ENCODE measurements at places on chromosomes 5 and 9. TPM values are rescaled to one million over a fixed set of nuclear protein-coding genes. Genes with fewer than 3 reads are reported as not detected.

CDH18 gene
- not detected for total RNA-seq

GRCh38 chr5:155978850-155979249 lies 348.1 kb upstream of the SGCD start:
- no peaks in the 10 kb centered on the region for H3K36me3 ChIP-seq
- H3K4me1 ChIP-seq, result no peaks in the 10 kb centered on the region
- no peak overlapping the region for H3K27ac ChIP-seq
- H3K27me3 ChIP-seq, result no peaks in the 10 kb centered on the region
- DNase-seq, result no peak
- H3K4me3 ChIP-seq, result no peak overlapping the region

GRCh38 chr9:97529363-97530076 lies 28.1 kb downstream of the TMOD1 start:
- H3K4me1 ChIP-seq, result no peaks in the 10 kb centered on the region
- H3K27me3 ChIP-seq, result no peaks in the 10 kb centered on the region
- no peak overlapping the region for H3K4me3 ChIP-seq

- H3K27ac ChIP-seq, result no peak overlapping the region
- H3K4me1 ChIP-seq, result peaks cover 11% of the 10 kb centered on the region
- H3K27me3 ChIP-seq, result no peaks in the 10 kb centered on the region
- H3K4me3 ChIP-seq, result no peak overlapping the region
Measured at GRCh38 chr9:132774886-132775285, 103.2 kb downstream of the AK8 start.

- H3K27ac ChIP-seq, result no peak overlapping the region
- no peak overlapping the region for H3K4me3 ChIP-seq
- H3K27me3 ChIP-seq, result no peaks in the 10 kb centered on the region
Measured at GRCh38 chr5:56447232-56447631, 214.1 kb upstream of the ANKRD55 start.
